ENCODE measurements at places on chromosomes 13 and 19.
A peak's percentile ranks its signal among the peaks of the same experiment; 100 is the strongest.

DNA sequence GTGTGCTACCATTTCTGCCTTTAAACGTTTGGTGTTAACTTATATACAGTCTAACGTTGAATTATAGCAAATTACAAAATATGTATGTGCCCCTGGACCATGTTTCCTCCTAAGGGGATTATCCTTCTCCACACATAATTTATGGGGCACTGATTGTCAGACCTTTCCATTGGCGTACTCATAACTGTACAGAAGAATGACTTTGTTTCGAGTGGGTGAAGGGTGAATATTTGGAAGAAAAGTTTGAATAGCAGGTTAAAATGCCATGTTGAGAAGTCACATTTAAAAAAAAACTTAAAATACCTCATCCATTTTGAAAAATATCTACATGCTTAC lies 58.8 kb downstream of the SLC10A2 start:
- no peak for DNase-seq

DNA sequence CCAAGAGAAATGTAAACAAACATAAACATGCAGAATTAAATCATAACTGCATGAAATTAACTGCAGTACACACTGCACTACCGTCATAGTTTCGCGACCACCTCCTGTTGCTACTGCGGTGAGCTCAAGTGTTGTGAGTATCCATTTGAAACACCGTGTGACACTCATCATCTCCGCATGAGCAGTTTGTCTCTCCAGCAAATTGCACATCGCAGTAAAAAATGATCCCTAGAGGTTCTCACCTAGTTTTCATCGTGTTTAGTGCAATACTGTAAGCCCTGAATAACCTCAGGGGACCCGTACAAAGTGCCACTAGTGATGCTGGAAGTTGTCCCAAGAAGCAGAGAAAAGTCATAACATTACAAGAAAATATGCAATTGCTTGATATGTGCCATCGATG lies 147.7 kb downstream of the DPF1 start:
- DNase-seq, result no peak

- DNase-seq, result no peak
These were observed 13.3 kb downstream of the PLEKHF1 start for GRCh38 chr19:29678484-29679106.

- no peak for DNase-seq
These were observed 1.4 kb upstream of the GPR183 start for GRCh38 chr13:99308471-99309087.

DNA sequence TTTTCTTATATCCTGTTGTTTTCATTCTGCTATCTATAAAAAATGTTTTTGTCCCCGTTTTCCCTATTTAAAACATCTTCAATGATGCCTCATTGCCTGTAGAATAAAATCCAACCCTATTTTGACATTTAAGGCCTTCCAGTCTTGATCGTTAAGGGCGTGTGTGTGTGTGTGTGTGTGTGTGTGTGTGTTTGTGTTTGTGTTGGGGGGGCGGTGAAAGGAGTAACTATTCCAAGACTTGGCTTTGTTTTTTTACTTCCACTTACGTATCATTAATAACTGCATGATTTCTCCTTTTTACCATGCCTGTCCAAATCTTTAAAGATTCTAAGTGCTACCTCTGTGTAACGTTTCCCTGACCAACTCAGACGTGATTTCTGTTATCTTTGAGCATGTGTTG lies 784 bp downstream of the PIBF1 start:
- DNase-seq, result peak; percentile 32

GRCh38 chr13:48492096-48492440 lies 40.8 kb downstream of the RCBTB2 start:
- DNase-seq, result no peak

- DNase-seq, result no peak
These were observed 99.6 kb upstream of the HTR2A start for GRCh38 chr13:46996316-46997030.

DNA sequence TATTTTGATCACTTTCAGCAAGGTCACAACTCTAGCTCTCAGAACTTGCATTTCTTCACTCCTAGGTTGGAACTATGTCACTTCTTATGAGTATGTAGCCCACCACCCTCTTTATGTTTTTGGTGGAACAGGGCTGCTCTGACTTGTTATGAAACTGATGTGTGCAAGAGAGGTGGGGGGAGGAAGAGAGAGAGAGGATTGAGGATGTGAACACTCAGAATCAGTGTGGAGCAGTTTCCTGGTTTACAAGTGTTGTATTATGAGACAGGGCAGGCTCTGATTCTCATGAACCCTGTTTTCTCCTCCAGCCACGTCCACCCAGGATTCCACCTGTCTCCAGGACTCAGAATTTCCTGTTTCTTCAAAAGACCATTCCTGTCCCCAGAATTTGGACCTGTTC lies 16.1 kb downstream of the ZNF317 start:
- no peak for DNase-seq

DNA sequence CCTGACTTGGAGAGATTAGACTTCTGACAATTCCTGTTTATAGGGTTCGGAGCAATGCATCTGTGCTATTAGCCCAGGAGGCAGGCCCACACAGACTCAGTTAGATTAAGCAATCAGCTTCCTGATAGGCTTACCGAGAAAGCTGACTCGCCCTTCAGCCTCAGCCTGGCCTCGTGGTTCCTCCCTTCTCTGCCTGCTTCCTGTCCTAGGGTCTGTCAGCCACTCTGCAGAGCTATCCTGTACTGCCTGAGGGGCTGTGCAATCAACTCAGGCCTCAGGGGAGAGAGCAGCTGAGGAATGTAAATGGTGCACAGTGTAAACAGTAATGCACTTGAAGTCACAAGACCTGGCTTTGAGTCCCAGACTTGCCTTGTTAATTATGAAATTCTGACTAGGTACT lies 30.7 kb downstream of the HTR2A start:
- DNase-seq, result peak; percentile 88

GRCh38 chr19:17495639-17496296 lies 15.7 kb upstream of the PGLS start:
- no peak for DNase-seq

DNA sequence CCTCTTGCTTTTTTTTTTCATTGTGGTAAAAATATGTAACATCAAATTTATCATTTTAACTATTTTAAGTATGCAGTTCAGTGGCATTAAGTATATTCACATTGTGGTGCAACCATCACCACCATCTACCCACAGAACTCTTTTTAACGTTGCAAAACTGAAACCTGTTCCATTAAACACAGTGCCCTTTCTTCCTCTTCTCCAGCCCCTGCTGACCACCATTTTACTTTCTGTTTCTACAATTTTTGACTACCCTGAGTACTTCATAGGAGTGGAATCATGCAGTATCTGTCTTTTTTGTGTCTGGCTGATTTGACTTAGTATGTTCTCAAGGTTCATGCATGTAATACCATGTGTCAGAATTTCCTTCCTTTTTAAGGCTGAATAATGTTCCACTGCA lies 153.1 kb downstream of the FGF9 start:
- DNase-seq, result no peak

DNA sequence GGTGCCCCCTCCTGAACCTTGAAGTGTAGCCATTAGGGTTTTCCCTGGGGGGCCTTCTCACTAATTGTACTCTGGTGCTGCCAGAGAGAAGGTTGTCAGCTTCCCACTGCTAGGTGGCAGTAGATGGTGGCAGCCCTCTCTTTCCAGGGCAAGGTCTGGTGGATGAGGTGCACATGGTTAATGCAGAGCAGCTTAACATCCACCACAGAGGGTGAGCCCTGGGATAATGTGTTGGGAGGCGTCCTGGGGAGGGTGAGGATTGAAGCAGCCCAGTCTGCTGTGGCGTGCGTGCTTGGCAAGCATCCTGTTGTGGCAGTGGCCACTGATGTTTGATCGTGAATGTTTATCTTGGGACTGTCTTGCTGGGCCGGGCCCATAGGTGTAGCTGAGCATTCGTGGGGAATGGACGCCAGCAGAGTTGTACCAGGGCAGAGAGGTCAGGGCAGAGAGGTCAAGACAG lies 5.8 kb downstream of the EGLN2 start:
- DNase-seq, result no peak

GRCh38 chr19:45137179-45137761 lies 23.5 kb downstream of the NKPD1 start:
- no peak for DNase-seq

- no peak for DNase-seq
These were observed 52.7 kb upstream of the ZDHHC20 start for GRCh38 chr13:21511849-21512248.

DNA sequence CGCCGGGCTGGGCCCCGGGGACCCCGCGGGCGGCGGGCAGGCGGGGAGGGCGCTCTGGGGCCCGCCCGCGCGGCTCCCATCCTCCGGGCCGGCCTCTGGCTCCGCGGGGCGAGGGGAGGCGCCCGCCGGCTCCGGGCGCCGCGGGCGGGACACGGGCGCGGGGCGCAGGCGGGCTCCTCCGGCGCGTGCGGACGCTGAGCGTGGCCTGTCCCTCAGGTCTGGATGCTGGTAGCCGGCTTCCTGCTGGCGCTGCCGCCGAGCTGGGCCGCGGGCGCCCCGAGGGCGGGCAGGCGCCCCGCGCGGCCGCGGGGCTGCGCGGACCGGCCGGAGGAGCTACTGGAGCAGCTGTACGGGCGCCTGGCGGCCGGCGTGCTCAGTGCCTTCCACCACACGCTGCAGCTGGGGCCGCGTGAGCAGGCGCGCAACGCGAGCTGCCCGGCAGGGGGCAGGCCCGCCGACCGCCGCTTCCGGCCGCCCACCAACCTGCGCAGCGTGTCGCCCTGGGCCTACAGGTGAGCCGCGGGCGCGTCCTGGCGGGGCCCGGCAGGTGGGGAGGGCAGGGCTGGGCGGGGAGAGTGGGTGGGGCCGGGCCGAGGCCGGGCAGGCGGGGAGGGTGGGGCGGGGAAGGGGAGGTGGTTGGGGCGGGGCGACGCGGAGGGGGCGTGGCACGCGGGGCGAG lies 420 bp downstream of the IL17D start:
- DNase-seq, result peak; percentile 91

DNA sequence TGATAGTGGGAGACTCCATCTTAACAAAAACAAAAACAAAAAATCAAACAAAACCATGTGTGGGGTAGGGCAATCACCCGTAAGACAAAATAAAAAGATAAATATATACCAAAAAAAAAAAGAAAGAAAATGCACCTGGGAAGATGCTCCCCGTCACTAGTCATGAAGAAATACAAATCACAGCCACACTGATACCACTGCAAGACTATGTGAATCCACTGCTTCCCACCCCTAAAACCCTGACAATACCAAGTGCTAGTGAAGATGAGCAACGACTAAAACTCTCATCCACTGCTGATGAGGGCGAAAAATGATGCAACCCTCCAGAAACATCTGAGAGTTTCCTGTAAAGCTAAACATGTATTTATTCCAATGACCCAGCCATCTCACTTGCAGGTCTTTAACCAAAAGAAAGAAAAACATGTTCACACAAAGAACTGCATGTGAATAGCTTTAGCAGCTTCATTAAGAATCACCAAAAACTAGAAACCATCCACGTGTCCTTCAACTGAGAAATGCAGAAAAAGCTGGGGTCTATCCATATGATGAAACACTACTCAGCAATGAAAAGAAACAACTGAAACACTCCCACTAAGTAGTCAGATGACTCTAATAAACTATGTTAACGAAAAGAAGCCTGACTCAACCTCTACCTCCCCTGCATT lies 31.7 kb downstream of the BRD4 start:
- DNase-seq, result no peak

DNA sequence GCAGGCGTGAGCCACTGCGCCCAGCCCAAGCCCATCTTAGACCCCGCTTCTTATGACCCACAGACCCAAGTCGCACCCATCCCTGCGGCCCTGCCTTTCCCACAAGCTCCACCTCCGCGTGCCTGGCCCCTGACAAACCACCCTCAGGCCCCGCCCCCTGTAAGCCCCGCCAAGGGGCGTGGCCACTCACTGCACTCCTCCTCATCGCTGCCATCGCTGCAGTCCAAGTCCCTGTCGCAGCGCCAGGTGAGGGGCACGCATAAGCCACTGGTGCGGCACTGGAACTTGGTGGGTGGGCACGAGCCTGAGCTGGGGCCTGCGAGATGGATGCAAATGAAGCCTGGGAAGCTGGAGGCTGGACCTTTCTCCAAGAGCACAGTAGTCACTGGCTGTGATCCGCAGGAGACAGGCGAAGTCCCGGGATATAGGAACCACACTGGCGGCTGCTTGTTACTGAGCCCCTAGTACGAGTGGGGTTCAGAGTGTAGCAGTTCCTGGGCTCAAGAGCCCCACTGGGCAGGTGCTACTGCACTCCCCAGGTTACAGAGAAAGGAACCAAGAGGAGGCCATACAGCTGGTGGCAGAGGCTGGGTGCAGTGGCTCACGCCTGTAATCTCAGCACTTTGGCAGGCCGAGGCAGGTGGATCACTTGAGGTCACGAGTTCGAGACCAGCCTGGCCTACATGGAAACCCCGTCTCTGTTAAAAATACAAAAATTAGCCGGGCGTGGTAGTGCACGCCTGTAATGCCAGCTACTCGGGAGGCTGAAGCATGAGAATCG lies 3.1 kb downstream of the CD320 start:
- peak; percentile 54 for DNase-seq

DNA sequence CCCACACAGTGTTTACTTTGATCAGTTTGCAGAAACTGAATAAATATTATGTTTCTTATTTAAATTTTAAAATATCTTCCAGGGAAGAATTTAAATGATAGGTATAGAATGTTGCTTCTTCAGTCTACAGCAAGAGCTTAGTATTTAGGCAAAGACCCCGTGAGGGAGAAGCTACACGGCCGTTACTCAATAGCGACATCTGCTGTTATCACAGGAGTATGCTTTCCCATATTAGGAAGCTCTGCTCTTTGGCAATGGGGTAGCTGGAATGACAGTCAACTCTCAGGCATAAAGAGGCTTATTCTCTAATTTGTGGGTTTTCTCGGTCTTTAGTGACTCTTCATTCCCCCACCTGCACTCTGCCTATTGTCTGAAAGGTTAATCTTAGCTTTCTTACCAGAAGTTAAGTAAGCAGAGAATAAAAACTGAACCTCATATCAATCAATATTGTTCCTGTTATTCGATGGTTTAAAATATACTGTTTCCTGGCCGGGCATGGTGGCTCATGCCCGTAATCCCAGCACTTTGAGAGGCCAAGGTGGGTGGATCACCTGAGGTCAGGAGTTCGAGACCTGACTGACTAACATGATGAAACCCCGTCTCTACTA lies 13.2 kb upstream of the LHFPL6 start:
- DNase-seq, result peak; percentile 90

DNA sequence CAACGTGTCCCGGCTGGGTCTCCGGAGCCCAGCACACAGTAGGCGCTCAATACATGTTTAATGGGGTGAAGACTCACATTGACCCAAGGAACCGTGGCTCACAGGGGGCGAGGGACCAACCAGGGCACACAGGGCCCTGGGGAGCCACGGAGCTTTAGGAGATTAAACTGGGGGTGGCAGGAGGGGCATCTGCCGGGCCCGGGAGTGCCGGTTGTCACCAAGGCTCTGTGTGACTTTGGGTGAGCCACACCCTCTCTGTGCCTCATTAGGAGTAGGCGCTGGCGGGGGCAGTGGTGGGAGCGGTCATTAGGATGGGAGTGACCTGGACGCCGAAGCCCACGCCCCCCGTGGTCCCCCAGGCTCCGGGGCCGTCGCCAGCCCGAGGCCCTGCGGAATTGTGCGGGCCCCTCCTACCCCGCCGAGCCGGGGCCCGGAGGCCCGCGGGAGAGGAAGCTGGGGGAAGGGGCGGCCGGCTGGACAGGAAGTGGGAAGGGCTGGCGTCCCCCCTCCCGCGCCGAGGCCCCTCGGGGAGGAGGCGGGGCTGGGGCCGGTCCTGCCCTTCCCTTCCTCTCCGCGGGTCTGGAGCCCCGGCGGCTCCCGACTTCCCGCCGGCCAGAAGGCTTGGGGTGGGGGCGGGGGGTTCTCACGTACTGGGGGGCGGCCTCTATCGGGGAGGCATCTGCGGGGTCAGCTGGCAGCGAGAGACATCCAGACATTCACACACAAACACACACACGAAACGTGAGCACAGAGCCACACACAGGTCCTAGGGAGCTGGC lies 1.8 kb upstream of the SSBP4 start:
- peak; percentile 93 for DNase-seq
